Cortex of kidney (tissue), 1 donor: ENCODE measurements at places on chromosomes 3 and 15.

DNA sequence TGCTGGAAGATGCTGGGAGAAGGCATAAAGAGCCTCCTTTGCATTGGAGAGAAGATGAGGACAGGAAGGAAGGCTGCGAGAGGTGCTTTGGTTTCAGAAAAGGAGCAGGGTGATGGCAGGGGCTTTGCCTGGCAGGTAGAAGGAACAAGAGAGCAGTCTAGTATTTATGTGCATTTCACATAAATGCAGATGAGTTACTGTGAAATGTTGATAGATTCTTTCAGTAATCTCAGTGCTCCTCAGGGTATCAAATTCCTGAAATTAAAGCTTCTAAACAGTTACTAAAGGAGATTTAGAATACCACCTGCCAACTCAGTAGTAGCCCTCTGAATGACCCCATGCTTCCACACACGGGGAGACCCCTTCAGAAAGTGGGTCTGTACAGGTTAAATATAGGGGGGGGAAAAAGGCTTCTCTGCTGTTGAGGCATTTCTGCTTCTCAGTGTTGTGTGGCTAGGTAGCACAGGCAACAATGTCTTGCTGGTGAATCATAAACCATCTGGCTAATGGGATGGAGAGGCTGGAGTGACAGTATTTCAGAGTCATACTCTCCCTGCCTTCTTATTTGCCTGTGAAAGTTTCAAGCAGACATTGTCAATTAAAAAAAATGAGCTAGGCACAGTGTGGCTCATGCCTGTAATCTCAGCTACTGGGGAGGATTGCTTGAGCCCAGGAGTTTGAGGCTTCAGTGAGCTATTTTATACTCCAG lies 14.3 kb upstream of the FBXL22 start:
- DNase-seq: no peak

- no peak for DNase-seq
These were observed 437.0 kb downstream of the TUSC7 start for GRCh38 chr3:117146571-117146970.

- DNase-seq: no peak
These were observed 13.3 kb upstream of the CCR1 start for GRCh38 chr3:46221391-46221790.

GRCh38 chr3:160999274-160999673 lies 105.9 kb downstream of the B3GALNT1 start:
- DNase-seq: no peak

- no peak for DNase-seq
These were observed 45.6 kb downstream of the NME9 start for GRCh38 chr3:138284079-138284478.

DNA sequence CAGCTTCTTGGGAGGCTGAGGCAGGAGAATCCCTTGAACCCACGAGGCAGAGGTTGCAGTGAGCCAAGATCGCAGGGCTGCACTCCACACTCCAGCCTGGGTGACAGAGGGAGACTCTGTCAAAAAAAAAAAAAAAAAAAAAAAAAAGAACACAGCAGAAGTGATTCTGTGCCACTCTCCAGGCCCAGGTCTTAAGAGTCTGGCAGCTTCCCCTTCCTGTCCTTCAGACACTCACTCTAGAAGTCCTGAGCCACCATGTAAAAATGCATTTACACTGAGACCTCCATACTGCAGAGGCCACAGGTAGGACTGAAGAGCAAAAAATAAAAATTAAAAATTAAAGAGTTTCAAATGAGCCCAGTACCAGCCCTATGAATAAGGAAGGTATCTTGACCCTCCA lies 11.8 kb upstream of the CDV3 start:
- DNase-seq: no peak

DNA sequence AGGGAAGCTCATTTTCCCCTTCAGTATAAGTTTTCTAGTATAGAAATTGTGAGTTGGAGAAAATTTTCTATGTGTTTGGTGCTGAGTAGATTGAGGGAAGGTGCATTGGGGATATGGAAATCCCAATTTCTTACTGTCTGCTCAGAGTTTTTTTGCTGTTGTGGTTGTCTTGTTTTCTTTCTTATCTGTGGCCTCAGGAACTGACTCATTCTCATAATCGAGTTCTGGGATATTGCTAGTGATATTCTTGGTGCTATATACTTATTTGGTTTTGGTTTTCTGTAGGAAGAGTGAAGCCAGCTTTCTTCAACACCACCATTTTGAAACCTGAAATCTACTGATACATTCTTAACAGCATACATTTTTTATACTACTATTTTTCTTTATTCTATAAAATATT lies 869.2 kb downstream of the DIPK2A start:
- DNase-seq: no peak

- no peak for DNase-seq
These were observed 281.8 kb upstream of the TRIM42 start for GRCh38 chr3:140396110-140396509.

DNA sequence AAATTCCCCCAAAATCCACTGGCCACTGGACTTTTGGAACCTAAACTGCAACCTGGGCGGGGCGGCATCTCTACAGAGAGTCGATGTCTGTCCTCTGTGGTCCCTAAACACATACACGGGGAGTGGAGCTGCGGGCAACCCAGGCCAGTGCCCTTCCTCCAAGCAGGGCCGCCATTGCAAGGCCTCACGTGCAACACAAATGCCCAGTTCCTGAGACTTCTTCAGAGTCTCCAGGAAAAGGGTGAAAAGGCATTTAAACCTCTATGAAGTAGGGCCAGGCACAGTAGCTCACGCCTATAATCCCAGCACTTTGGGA lies 4.9 kb downstream of the MUC4 start:
- DNase-seq: no peak

- no peak for DNase-seq
These were observed 8.1 kb downstream of the DCLK3 start for GRCh38 chr3:36756269-36756668.

GRCh38 chr3:64049832-64050231 lies 26.5 kb upstream of the PSMD6 start:
- no peak for DNase-seq

- no peak for DNase-seq
These were observed 621.8 kb downstream of the MECOM start for GRCh38 chr3:169041677-169042171.

DNA sequence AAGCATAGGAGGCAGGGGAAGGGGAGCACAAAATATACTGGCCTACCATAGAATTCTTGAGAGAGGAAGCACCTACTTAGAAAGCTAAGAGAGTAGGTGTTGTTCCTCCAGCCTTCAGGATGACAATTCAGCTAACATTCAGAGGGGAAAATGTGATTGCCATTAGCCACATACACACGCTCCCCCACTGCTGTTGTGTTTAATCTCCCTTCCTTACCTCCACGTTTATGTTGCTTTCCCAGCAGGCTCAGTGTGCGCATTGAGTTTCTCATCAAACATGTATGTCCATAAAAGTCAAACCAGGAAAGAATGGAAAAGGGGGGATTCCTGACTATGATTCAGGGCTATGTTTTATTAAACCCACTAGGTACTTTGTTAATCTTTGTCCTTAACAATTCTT lies 145.2 kb upstream of the CHRM5 start:
- no peak for DNase-seq

DNA sequence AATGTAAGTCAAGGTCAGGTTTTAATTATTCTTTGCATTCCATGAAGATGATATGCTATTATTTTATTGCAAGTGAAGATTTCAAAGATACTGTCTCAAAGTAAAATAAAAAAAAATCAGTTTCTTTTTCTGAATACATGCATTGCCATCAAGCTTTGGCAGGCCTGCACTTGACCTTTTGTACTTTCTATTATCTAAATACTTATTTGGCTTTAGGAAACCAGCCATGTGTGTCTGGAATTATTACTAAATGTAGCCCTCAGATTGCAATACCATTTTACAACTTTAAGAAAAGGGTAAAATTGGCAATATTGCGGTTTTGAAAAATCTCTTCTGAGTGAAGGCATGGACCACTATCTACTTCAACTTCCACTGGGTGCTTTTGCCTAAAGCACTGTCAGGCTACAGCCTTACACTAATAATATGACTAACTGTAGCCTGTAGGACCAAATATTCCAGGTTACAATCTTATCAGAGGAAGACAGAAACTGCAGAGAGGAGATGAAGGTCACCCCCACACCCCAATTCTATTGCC lies 349.4 kb upstream of the DCBLD2 start:
- DNase-seq: no peak

DNA sequence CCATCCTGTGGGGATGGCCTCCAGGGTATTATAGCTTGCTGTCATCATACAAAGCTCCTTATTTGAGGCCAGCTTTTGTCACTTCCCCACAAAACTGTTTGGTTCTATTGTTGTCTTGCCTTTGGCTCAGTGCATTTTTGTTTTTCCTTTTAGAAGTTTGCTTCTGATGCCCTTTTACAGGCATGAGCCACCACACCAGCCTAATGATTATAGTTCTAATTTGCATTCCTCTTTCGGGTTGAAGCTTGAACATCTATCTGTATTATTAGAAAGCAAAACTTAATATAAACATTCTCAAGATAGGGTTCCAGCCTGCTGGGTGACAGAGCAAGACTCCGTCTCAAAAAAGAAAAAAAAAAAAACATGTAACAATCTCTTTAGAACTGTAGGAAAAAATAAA lies 39.8 kb downstream of the SMARCC1 start:
- DNase-seq: no peak

- no peak for DNase-seq
These were observed 157.1 kb upstream of the TMC3 start for GRCh38 chr15:81531109-81531592.

- DNase-seq: no peak
These were observed 9.8 kb upstream of the TM4SF4 start for GRCh38 chr3:149464542-149465328.

GRCh38 chr3:55958605-55959004 lies 471.5 kb upstream of the WNT5A start:
- DNase-seq: no peak

DNA sequence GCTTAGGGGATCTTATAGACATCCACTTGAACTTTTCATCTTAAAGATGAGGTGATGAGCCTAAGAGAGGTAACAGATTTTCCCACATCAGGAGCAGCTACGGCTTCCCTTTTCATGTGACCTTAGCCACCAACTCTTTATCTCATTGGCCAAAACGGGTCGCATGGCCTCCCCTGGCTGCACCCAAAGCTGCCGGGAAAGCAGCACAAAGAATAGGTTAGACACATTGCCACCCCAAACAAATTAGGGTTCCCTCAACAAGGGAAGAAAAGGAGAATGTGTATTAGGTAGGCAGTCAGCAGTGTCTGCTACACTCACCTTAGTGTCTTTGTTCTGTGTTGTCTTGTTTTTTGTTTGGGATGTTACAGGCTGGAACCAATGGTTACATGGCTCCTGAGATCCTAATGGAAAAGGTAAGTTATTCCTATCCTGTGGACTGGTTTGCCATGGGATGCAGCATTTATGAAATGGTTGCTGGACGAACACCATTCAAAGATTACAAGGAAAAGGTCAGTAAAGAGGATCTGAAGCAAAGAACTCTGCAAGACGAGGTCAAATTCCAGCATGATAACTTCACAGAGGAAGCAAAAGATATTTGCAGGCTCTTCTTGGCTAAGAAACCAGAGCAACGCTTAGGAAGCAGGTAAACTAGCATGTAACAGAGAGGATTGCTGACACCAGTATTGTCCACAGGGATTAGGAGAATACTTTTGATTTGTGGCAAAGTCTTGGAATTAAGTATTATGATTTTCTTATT lies 44.2 kb downstream of the GRK7 start:
- DNase-seq: no peak

DNA sequence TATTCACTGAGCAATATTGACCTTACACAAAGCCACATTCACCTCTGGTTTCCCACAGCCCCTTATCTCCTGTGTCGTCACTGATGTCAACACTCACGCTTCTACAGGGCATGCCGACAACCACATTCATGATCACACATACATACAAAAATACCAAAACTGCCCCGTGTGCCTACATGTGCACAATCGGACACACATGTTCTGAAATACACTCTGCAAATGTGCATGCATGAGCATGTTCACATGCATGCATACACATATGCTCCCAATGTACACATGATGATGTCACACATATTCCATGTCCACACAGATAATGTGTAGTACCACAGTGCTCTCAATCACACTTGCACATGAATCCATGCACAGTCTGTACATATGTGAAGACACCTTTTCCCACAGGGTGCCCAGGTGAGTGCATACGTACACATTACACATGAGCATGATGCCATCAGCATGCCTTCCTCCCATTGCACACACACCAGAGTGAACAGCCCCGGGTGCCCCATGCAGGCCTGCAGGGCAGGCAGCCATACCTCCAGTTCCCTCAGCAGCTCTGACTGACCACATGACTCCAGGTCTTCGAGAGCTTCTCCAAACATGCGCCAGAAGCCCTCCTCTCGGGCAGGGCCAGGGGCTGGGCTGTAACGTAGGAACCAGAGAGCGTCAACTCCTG lies 37.0 kb downstream of the GRIP2 start:
- no peak for DNase-seq

DNA sequence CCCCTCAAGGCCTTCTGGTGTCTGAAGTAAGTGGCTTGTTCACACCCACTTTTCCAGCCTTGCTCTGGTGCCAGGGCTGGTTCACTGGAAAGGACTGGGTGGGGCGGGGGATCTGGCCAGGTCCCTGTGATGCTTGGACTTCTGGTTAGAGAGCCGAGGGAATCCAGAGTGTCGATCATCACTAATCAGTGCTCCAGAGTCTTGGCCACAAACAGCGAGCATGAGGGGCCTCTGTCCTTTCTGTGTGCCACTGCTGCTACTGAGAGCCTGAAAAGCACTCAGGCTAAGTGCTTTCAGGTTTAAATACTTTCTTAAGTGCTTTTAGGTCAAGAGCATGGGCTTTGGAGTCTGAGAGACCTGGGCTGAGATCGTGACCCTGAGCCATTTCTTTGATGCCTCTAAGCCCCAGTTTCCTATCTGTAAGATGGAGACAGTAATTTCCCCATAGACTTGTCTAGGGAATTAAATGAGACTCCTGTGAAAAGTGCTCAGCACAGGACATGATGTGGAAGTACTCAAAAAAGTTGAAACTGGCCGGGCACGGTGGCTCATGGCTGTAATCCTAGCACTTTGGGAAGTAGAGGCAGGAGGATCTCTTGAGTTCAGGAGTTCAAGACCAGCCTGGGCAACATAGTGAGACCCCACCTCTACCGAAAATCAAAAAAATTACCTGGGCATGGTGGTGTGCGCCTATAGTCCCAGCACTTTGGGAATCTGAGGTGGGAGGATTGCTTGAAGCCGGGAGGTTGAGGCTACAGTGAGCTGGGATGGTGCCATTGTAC lies 53.8 kb upstream of the SEC22A start:
- DNase-seq: no peak

- no peak for DNase-seq
These were observed 44.1 kb upstream of the ICE2 start for GRCh38 chr15:60523056-60523455.

GRCh38 chr3:100096866-100097265 lies 17.4 kb downstream of the FILIP1L start:
- DNase-seq: no peak

GRCh38 chr15:101470548-101471239 lies 18.8 kb downstream of the PCSK6 start:
- DNase-seq: no peak
